ENCODE measurements at places on chromosomes 2 and 18.

GRCh38 chr2:224190234-224190935 lies 151.3 kb upstream of the SERPINE2 start:
- no peak for DNase-seq

DNA sequence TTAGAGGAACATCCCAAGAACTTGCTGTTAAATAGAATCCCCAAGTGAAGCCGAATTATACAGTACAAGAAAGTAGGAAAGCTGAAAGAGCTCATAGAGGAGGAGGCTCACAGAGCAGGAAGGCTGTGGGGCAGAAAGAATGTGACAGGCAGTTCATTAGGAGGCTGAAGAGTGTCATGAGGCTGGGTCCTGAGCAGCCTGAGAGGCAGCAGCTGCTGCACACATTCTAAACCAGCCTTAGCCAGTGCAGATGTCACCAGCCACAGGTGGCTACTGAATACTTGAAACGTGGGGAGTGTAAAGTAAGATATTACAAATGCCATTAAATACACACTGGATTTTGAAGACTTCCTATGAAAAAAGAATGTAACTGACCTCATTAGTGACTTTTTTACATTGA lies 490.2 kb upstream of the KLHL29 start:
- DNase-seq: no peak

- DNase-seq: no peak
Observed at GRCh38 chr18:10072671-10073175, 158.9 kb downstream of the VAPA start.

DNA sequence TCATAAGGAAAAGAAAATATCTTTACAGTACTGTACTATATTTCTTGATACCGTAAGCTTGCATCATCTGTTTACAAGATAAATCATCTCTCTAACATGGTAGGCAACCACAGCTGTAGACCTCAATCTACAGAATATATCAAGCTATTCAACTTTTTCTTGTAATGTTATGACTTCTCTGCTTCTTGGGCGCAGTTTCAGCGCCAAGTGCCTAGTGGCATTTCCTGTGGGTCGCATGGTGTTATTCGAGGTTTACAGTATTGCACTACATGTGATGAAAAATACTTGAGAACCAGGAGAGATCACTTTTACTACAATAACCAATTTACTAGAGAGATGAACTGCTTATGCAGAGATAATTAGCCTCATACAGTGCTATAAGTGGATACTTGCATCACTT lies 34.0 kb upstream of the SESTD1 start:
- no peak for DNase-seq

DNA sequence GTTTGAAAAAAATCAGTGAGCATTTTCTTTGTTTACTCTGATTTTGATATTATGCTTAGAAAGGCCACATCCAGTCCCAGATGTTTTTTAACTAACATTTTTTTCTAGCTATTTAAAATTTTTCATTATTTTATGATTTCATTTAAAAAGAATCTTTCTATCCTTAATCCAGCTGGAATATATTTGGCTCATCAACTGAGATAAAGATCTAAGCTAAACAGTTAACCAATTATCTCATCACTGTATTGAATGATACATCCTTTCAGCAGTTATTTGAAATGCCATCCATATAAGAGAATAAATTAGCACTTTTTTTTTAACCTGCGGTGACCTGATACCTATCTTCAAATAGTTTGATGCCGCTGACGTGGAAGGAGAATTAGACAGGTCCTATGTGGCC lies 245.5 kb upstream of the COPS8 start:
- DNase-seq: no peak

DNA sequence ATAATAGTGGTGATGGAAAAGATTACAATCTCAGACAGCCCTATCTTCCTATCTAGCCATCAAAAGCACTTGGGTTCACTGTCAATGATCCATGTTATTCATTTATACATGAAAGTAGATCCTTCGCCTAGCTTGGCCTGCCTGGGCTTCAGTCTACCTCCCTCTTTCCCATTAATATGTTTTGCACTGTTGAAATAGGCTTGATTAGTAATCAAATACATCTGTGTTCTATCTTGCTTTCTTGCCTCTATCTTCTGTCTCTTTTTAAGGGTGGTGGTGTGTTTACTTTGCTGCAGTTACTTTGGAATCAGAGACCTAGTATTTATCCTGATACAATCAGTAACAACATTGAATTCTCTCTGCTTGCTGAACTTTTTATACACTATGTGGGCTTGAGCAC lies 521.2 kb downstream of the TNS1 start:
- no peak for DNase-seq

DNA sequence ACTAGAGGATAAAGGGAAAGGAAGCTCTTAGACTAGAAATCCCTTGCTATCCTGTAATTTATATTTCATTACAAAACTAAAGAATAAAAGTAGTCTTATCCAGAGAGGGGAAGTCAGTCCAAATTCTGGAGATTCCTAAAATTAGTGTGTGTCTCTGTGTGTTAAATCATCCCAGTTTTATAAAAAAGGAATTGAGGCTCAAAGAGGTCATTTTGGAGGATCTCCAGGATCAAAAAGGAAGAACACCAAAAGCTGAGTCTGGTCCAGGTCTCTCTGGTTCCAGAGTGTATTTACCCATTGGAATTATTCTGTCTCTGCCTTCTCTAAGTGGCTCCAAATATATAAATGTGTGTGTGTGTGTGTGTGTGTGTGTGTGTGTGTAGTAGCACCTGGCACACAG lies 166.7 kb downstream of the NRXN1 start:
- DNase-seq: no peak

DNA sequence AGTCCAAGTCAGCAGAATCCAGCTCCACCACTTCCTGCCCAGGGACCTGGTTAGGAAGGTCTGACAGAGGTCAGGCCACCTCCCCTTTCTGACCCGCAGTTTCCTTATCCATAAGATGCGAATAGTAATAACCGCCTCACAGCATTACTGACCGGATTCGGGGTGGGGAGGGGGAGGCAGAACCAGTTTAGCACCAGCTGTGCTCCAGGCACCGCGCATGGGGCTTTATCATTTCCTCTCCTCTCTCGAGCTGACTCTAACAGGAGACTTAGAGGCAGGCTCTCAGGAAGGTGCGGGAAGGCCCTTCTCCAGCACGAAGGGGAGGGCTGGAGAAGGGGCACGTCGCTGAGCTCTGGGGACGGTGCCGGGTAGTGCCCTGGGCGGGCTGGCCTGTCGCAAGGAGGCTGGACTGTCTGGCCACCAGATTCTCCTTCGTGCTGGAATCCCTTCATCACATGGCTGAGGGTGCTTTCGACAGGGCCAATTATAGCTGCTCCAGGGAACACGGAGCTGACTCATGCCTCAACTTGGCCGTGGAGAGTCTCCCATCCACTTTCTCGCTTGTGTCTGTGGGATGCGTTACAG lies 5.7 kb downstream of the EHD3 start:
- no peak for DNase-seq

DNA sequence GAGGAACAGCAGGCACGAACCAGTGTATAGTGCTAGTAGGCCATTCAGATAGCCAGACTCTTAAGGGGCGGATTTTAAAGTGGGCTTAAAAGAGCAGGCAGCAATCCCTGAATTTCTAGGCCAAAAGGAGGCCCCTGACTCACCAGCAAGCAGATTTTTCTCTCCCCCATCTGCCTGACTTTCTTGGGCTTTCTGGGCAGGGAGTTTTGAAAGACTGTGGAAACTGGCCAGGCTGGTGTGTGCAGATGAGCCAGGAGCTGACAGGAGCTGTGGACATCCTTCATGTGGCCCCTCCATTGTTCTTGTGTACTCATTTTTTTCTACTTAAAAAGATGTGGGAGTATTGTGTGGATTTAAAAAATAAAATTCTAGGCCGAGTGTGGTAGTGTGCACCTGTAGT lies 59.0 kb downstream of the GLI2 start:
- no peak for DNase-seq

- no peak for DNase-seq
Observed at GRCh38 chr18:63905361-63905760, 2.4 kb upstream of the SERPINB10 start.

DNA sequence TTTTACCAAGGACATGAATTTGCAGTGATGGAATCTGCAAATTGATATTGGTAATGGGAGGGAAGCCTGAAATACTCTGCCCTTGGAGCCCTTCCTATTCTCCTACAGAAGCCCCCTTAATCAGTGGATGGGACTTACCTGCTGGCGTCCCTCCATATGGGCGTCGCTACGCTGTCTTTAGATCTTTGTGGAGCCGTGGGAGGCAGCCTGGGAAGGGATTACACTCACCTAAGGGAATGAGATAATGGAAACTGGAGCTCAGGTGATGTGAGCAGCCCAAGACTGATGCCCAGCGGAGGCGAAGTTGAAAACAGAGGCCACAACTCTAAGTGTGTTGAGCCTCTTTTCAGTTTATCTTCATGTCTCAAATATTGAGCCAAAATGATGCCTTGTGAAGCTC lies 306.6 kb downstream of the MYCN start:
- no peak for DNase-seq

DNA sequence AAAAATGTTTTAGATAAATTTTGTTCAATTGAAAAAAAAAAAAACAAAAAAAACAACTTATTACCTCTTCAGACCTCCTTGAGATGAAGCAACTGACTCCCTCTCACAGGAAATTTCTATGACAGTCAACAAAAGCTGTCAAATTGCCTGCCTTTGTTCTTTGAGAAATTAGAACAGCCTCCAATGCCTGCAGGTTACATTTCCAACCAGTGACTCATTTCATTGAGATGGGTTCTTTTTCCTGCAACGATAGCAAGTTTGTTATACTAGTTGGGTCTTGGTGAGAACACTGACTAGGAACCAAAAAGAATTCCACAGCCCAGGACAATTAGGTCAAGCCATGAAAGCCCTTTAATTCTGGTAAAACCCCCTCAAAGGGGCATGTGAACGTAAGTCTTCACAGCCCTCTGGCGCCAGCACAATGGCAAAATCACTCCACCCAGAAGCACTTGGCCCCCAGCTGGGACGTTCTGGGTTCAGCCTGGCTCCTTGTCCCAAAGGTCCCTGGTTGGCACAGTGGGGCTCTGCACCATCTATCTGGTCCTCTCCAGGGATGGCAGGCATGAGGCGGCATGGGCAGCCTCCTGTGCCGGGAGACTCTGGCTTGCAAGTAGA lies 87.0 kb downstream of the SPP2 start:
- DNase-seq: no peak

DNA sequence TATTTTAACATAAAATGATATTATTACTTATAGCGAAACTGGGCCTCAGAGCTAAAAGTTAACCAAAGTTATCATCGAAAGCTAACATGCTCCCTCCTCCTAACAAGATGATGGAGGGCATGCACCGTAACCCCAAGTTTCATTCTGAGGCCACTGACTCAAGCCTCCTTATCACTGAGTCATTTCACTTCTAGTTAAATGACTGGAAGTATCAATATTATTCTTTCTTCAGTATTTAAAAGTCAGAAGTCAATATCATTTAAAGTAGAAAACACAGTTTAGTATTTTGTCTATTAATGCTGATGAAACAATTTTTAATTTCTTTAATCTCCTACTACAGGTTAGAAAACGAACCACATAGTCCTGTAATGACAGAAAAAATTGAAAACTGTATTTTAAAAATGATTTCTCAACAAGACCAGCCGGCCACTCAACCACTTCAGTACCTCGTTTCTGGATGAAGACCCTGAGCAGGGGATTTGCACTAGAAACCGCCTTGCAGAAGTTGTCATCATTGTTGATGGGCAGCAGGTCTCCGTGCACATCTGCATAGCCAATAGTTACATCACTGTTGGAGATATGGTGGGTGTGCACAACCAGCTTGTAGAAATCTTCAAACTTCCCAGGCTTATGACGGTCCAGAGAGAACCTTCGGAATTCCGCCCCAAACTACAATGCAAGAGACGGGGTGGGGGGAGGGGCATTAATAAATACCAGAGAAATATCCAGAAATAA lies 44.9 kb downstream of the PARD6G start:
- no peak for DNase-seq

DNA sequence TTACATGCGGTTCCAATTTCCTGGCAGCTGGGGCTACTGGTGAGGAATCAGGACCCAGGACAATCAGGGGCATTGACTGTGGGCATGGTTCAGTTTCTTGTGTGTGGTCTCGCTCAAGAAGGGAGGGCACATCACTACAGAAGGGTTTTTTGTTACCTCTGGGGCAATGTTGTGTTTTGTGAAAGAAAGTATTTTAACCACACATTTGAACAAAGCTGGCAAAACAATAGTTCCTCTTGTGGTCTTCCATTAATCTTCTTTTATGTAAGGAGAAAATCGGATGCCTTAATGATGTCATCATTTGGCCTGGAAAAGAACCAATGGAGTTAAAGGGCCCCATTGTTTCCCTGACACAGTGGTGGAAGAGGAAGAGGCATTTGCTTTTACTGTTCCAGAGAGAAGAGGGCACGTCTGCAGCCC lies 197.4 kb downstream of the SH3BP4 start:
- DNase-seq: no peak

- DNase-seq: no peak
Observed at GRCh38 chr2:38907743-38908562, 18.3 kb downstream of the ARHGEF33 start.

DNA sequence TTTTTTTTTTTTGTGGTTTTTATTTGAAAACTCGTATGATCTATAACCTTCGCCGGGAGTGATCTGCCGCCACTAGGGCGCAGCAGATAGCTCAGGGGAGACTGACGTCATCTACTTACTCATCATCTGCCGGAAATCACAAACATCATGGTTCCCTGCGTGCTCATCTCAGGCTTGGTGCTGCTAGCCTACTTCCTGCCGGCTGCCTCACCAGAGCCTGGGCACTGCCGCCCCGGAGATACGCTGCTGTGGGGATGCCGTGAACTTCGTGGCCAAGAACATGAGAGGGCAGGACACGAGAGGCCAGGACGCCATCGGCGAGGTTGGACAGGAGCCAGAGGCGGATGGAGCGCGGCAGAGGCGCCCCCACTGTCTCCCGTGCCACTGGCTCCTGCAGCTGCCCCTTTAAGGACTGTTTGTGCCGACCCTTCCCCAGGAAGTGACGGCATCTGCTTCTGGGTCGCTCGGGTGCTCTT lies 68.8 kb downstream of the DOK6 start:
- DNase-seq: peak; percentile 29

DNA sequence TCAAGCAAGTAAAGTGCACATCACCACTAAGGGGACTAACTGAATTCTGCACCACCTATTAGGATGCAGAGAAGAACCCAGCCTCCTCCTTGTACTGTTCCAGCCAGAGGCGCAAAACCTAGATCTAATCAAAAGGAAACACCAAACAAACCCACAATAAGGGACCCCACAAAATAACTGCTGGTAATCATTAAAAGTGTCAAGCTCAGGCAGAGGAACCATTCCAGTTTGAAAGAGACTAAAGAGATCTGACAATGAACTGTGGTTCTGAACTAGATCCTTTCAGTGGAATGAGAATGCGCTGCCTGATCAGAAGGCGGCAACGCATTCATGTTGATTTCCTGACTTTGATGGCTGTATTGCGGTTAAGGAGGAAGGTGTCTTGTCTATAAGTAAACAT lies 16.8 kb downstream of the HDLBP start:
- DNase-seq: no peak

DNA sequence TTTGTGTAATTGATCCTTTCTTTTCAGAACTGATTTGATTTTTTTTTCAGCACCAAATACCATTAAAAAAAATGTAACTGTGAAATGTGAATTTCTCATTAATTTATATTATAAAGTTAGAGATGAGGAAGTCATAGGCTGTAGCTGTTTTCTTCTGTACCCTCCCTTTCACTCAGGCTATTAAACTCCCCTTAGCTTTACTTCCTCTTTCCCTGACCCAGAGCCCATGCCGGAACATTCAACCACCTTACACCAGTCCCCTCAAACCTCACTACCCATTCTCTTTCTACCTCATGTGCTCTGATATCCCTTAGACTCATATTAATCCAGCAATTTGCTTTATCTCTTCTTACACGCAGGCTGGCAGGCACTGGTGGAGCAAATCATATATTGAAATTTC lies 12.4 kb downstream of the GALNT5 start:
- DNase-seq: no peak

Measured in H1 (cell line).